ENCODE measurements at places on chromosomes 5 and 9.

- no peak for DNase-seq
Measured at GRCh38 chr5:40406741-40407211, 272.9 kb upstream of the PTGER4 start.

GRCh38 chr5:171438738-171439137 lies 19.3 kb downstream of the FGF18 start:
- DNase-seq, result no peak

DNA sequence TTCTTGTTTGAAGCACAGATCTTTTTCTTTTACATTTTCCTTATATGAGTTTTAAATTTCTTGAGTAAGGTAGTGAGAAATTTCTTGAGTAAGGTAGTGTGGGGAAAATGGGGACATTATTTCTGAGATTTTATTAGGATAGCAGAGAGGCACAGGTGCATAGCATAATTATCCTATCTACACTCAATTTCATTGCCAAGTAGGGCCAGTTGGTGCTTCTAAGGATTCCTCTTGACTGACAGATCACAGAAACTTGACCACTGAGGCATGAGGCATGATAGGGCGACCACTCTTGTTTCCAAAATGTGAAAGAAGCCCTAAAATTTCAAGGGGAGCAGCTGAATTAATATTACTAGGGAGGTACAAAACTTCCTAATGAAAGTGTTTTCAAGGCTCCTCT lies 31.4 kb upstream of the TMC1 start:
- no peak for DNase-seq

- no peak for DNase-seq
Measured at GRCh38 chr5:150069672-150070627, 16.4 kb downstream of the CSF1R start.

- DNase-seq, result no peak
Measured at GRCh38 chr5:125056671-125057485, 310.4 kb upstream of the ZNF608 start.

DNA sequence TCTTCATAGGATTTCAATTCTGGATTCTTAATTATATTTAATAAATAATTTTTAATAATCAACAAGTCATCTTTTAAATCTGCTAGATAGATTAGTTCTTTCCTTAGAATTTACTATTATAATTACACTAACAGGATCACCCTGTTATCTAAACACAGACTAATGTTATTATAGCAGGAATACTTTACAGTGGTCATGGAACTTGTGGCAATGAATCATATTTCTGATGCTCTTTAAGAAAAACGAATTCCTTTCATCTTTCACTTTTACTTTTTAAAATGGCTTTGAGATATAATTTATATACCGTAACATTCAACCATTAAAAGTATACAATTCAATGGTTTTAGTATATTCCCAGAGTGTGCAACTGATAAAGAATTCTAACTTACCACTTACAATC lies 29.7 kb upstream of the CDK5RAP2 start:
- no peak for DNase-seq

- DNase-seq, result no peak
Measured at GRCh38 chr5:124789104-124789605, 42.7 kb upstream of the ZNF608 start.

- no peak for DNase-seq
Measured at GRCh38 chr9:34512131-34513078, 10.4 kb downstream of the ENHO start.

DNA sequence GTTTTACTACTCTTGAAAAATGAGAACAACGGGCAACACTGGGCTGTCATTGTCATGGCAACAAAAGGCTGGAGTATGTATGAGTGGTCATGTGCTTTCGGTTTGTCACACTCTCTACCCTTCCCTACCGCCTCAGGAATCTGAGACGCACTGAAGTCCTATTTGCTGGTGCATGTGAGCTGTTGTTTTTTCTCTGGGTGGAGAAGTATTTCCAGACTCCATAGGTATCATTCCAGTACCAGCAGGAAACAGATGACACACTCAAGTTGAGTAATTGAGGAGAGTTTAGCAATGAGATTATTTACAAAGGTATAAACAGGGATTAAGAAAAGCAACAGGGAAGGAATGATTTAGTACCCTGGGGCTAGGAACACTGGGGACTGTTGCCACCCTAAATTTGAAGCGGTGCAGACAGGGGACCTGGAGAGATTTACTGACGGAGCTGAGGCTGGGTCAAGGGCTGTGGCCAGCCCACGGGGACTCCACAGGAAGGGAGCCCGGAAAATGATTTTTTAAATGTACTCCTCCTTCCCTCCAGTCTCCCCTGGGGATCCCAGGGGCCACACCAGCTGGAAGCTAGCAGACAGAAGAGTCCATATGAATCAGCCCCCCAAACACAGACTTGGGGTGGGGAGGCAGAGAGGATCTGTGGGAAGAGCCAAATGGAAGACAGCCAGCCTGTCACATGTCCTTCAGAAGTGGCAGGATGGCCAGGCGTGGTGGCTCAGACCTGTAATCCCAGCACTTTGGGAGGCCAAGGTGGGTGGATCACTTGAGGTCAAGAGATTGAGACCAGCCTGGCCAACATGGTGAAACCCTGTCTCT lies 13.2 kb upstream of the ZBTB43 start:
- no peak for DNase-seq

- no peak for DNase-seq
Measured at GRCh38 chr9:109507421-109507838, 9.3 kb upstream of the PTPN3 start.

DNA sequence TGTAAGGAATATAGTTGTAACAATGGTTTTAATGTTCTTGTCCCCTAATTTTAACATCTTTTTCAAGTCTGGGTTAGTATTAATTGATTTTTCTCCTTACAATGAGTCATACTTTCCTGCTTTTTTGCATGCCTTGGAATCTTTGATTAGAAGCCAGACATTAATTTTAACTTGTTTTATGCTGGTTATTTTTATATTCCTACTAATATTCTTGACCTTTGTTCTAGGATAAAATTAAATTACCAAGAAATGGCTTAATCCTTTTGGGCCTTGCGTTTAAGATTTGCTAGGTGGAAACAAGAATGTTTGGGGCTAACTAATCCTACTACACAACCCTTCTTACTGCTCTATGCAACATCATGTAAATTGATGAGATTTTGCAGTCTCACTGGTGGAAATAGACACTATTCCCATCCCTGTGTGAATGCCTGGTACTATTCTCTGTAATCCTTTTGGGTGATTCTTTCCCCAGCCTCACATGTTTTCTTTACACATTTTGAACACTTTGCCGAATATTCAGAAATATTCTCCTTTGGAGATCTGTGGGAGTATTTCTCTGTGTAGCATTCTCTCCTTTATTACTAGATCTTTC lies 47.2 kb downstream of the ZCCHC7 start:
- no peak for DNase-seq

- DNase-seq, result no peak
Measured at GRCh38 chr5:101425339-101425859, 522.3 kb upstream of the ST8SIA4 start.

DNA sequence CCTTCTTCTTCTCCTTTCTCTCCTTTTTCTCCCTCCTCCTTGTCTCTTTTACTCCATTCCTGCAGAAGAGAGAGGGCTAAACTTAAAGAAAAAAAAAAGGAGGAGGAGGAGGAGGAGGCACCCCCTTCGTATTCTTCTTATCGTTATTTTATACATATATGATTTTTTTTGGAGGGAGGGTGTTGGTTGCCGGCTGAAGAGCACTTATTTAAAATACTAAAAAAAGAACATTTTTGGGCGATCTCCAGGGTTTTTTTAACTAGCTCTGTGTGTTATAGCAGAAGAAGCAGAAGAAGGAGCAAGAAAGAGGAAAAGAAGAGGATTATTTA lies 381 bp downstream of the NR2F1 start:
- DNase-seq, result no peak

DNA sequence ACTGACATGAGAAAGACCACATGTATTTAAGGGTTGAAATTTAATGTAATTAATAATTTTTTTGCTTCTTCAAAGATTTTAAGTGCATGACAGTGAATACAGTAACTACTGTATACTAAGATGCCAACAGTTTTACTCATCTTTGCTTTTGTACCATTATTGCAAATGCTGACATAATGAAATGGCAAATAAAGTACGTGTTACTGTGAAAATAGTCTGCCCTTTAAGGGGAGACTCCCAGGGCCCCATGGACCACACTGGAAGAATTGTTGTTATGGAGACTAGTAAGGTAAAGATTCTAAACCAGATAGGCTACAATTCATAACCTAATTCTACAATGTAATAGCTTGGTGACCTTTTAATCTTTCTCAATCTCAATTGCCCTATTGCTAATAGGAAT lies 84.7 kb downstream of the NR3C1 start:
- DNase-seq, result no peak

DNA sequence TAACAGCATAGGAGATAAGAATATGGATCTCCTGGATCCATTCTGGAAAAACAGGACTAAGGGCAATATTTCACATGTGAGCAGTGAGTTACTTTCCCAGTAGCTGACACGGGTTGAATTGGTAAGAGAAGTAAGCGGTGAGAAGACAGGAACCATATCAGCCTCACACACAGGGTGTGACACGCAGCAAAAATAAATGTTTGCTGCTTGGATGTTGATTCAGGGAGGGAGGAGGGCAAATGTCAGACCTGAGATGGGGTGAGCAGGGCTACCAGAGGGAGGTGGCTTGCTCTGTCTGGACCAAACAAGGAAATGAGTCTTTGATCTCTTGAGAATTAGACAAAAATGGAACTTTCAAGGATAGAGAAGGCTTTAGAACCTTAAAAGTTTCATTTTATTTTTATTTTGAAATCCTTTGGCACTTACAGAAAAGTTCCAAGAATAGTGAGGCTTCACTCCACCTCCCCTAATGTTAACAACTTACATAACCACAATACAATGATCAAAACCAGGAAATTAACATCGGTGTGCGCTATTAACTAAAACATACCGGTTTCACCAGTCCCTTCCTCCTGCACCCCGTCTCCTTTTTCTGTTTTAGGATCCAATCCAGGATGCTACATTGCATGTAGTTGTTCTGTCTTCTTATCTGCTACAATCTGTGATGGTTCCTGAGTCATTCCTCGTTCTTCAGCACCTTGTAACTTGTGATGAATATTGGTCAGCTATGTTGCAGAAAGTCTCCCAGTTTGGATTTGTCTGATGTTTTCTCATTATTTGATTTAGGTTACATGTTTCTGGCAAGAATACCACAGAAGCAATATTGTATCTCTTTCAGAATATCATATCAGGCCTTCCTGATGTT lies 20.5 kb upstream of the ARHGEF28 start:
- DNase-seq, result no peak

All from stimulated activated CD4-positive, alpha-beta T cell treated with anti-CD3 and anti-CD28 coated beads, TNF-alpha, amount 100 ng/mL, for 1 hour (primary cell).